ENCODE measurements at places on chromosomes 4 and X. TPM values are rescaled to one million over a fixed set of nuclear protein-coding genes. Genes with fewer than 3 reads are reported as not detected.

The STX18 gene
- 21.1 TPM for total RNA-seq

The ATP1B4 gene
- not detected for total RNA-seq

The LONRF3 gene
- 2.5 TPM for total RNA-seq

The TMEM156 gene
- total RNA-seq = 17.8 TPM

The CBLL2 gene
- not detected for total RNA-seq

The GUCY1A1 gene
- not detected for total RNA-seq

The TSPAN7 gene
- 3.2 TPM for total RNA-seq

The F8 gene
- total RNA-seq = 3.7 TPM

The ADH1C gene
- total RNA-seq = not detected

The PRSS12 gene
- 0.26 TPM for total RNA-seq

The TXK gene
- total RNA-seq = 0.31 TPM

The DCAF12L1 gene
- not detected for total RNA-seq
